D341Med (cell line): ENCODE measurements at places on chromosomes 5 and 9.

- DNase-seq, result no peak
Observed at GRCh38 chr5:71483355-71483754, 27.9 kb downstream of the BDP1 start.

GRCh38 chr5:88119535-88120125, 149.0 kb downstream of the TMEM161B start:
- DNase-seq, result no peak

GRCh38 chr9:68947842-68948569, 65.9 kb downstream of the PRKACG start:
- DNase-seq, result no peak

GRCh38 chr5:3740546-3741373, 145.1 kb downstream of the IRX1 start:
- DNase-seq, result no peak

GRCh38 chr5:88862547-88863175, 20.3 kb downstream of the MEF2C start:
- no peak for DNase-seq

GRCh38 chr5:139862803-139863202, 67.2 kb downstream of the PSD2 start:
- no peak for DNase-seq

- no peak for DNase-seq
Observed at GRCh38 chr5:52859628-52860027, 71.9 kb downstream of the ITGA1 start.

DNA sequence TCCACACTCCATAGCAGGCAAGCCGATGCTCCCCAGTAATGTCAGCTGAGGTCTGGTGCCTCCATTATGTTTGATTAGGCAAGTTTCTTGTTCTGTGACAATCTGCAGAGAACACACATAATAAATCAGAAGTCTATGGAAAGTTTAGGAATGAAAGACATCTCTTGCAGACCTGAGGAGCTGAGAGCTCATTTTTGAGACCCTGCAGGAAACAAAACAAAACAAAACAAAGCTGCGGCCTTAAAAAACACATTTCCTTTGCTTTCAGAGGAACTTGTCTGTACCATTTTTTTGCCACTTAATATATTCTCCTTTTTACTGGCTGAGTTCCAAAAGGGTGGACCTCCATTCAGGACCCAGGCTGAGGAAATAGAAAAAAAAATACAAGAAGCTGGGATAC, 481.2 kb upstream of the DMAC1 start:
- no peak for DNase-seq

- DNase-seq, result no peak
Observed at GRCh38 chr9:17926246-17926645, 347.4 kb downstream of the SH3GL2 start.

- no peak for DNase-seq
Observed at GRCh38 chr9:80951675-80952074, 737.7 kb downstream of the TLE1 start.

- no peak for DNase-seq
Observed at GRCh38 chr9:1535051-1535450, 480.1 kb upstream of the SMARCA2 start.

- no peak for DNase-seq
Observed at GRCh38 chr9:131839281-131840084, 99.6 kb upstream of the RAPGEF1 start.

DNA sequence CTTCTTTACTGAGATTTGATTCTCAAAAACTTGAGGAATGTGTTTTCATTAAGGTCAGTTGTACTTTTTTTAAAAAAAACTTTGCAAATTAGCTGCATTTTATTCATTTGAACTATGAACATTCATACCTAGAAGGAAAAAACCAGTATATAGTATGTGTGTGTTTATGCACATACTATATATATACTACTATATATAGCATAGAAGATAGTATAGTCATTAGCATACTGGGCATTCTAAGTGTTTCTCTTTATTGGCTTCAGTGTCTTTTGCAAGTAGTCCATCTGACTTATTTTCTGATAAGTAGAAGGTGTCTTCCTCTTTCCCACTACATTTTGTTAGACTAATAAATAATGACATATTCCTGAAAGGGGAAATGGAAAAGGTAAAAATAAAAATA, 33.0 kb downstream of the ELOVL7 start:
- DNase-seq, result no peak

DNA sequence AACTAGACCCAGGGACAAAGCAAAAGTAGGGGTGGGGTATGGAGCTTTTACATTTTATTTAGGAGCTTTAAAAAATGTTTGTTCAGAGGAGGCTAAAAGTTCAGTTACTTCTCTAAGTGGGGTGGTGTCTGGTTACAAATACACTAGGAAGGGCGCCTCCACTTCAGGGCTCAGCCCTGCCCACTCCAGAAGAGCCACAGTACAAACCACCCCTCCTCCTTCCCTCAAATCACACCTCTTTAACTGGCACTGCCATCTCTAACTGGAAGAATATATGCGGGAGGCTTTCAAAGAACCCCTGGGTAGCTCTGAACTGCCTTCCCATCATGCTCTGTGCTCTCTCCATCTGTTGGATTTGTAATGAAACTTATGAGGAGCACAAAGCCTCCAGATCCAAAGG, 98.8 kb upstream of the NFIB start:
- DNase-seq, result no peak

DNA sequence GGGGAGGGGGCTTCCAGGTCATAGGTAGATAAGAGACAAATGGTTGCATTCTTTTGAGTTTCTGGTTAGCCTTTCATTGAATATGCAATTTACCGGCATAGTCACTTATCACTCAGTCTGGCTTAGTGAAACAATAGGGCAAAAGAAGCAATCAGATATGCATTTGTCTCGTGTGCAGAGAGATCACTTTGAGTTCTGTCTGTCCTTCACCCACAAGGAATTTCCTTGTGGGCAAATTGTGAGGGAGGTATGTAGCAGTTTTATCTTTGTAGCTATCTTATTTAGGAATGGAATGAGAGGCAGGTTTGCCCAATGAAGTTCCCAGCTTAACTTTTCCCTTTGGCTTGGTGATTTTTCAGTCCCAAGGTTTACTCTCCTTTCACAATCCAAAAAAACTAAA, 116.1 kb downstream of the TUSC1 start:
- no peak for DNase-seq

- DNase-seq, result peak; percentile 39
Observed at GRCh38 chr9:136088939-136089696, 6.0 kb downstream of the NACC2 start.

- no peak for DNase-seq
Observed at GRCh38 chr5:150214289-150214688, 24.4 kb downstream of the SLC6A7 start.
